ENCODE measurements at places on chromosomes 3 and 15.

DNA sequence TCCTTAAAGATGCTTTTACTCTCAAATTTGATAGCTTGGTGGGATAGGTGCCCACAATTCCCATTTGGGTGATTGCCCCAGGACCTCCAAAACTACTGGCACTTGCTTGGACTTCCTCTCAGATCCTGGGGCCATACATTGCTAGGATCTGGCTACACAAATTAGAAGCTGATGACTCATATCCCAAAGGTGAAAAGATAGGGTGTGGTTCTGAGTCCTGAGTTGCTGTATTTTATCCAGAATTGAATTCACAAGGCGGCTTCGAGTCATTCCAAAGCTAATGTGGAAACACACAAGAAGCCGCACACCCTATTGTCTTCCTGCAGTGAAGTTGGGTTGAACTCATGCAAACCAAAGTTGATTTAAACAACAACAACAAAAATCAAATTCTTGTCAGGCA lies 53.4 kb downstream of the DUT start:
- DNase-seq = no peak

DNA sequence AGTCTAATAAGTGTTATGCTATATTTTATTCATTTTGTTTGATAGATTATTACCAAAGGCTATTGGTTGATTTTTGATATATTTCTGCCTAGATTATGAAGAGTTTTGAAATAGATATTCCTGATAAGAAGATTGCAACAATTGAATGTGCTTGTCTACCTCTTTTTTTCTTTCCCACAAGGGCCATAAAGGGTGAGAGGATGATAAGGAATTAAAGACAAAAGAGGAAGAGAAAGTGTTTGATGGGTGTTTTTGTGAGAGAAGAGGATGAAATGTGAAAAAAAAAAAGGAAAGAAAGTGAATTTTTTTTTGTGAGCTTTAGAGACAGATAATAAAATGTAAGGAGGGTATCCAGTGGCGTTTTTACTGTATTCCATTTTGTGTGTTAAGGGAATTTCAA lies 244.4 kb downstream of the CHST2 start:
- no peak for DNase-seq

DNA sequence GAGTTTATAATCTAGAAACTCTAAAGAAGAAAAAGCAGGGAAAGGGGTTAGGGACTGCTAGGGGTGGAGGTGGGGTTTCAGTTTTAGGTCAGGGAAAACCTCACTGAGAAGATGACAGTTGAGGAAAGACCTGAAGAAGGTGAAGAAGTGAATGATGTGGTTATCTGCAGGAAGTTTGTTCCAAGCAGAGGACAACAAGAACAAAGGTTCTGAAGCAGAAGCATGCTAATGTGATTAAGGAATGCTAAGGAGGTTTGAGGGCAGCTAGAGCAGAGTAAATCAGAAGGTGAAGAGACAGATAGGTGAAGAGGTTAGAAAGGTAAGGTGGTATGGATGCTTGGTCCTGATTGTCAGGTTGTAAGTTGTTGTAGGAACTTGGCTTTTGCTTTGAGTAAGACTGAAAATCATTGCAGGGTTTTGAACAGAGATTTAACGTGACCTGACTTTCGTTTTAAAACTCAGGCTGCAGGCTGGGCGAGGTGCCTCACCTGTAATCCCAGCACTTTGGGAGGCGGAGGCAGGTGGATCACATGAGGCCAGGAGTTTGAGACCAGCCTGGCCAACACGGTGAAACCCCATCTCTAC lies 8.6 kb downstream of the OXSR1 start:
- no peak for DNase-seq

- DNase-seq = no peak
Observed at GRCh38 chr3:66490214-66490613, 10.6 kb downstream of the LRIG1 start.

DNA sequence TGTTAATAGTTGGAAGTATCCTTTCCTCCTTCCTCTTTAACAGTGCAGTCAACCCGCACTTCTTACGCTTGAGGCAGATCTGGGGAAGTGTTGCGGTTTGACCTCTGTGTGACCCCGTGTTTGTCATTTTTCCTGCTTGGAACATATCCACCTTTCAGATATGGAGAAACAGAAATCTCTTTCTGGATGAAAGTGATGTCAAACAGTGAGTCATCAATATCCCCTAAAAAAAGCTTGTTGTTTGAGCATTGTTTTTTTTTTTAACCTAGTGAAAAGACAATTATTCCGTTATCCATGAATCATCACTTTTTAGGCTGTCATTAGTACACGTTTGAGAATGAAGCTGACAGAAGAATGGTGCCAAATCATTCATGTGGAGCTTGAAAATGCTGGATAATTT lies 293.7 kb downstream of the ARPP21 start:
- peak; percentile 78 for DNase-seq

DNA sequence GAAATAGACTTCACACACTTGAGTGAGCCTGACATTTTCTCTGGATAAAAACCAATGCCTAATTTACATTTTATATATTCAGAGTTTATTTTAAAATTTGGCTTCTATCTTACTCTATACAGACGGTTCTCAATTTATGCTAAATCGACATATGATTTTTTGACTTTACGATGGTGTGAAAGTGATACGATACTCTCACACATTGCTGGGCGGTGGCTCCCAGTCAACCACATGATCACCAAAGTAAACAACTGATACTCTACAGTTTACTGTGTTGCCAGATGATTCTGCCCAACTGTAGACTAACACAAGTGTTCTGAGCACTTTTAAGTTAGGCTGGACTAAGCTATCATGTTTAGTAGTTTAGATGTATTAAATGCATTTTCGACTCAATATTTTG lies 25.1 kb upstream of the GADL1 start:
- DNase-seq = no peak

GRCh38 chr15:45821390-45821789 lies 186.6 kb downstream of the SQOR start:
- no peak for DNase-seq

DNA sequence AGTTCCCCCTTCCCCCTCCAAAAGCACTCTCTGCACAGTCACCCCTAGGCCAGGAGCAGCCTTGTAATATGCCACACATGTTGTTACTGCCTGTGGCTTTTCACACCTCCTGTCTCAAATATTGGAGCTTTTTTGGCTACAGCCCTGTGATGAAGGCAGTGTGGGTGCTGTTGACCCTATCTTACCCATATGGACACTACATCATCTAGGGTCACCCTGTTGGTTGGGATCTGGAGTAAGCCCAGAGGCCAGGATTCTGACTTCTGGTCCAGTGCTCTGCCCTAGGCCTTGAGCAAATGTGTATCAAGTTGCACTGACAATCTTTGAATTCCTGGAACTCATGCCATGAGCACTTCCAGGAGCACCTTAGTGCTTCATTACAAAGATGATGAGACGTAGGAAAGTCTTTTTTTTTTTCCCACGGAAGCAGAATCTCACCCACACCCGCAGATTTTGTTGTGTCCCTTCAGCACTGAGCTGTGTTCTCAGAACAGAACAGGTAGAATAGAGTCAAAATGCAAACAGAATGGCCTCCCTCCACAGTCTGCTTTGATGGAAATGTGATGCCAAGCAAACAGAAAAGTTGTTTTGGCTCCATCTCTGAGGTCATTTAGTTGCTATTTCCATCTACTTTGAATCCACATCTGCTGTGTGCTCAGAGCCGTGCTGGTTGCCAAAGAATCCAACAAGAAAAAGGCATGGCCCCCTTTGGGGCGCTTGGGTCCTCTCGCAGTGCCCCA lies 49.6 kb downstream of the SMAD3 start:
- no peak for DNase-seq

- no peak for DNase-seq
Observed at GRCh38 chr15:26615188-26615926, 157.5 kb downstream of the GABRB3 start.

DNA sequence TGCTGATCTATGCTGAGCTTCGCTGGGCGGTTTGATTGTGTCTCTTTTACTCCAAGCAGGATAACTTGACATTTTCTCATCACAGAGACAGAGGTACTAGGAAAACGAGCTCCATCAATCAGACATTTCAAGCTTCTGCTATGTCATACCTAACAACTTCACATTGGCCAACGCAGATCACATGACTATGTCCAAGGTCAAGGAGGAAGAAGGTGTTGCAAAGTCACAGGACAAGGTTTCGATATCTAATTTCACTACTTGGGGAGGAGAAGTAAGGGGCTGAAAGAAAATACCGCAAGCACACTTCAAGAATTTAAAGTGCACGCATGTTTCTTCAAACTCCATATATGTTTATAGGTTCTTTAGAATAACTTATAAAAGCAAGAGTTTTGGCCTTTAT lies 425.8 kb downstream of the CHL1 start:
- no peak for DNase-seq

GRCh38 chr3:177602601-177603147 lies 405.4 kb upstream of the TBL1XR1 start:
- DNase-seq = no peak

DNA sequence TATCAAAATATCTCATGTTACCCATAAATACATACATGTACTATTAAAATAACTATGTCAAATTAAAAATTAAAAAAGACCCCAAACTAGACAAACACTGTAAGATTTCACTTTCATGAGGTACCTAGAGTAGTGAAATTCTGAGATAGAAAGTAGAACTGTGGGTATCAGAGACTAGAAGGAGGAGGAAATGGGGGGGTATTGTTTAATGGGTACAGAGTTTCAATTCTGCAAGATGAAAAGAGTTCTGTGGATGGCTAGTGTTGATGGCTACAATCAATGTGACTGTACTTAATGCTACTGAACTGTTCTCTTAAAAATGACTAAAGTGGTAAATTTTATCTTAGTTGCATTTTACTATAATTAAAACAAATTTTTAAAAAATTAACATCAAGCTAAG lies 36.6 kb downstream of the RFX7 start:
- DNase-seq = no peak

DNA sequence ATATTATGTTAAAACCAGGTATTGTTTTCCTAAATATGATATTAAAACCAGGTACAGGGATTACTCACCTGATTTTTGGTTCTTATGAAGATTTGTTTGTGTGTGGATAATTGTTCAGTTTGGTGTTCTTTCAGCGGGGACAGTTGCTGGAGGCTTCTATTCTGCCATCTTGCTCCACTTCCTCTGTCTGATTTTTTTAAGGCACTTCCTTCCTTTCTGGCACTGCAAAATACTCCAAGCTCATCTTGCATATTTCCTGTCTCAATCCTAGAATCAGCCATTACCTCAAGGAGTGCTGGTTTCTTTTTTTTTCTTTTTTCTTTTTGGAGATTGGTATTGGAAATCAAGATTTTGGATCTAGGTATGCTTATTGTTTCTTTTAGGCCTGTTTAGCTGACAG lies 229.9 kb downstream of the SV2B start:
- no peak for DNase-seq

- DNase-seq = no peak
Observed at GRCh38 chr3:159252772-159253384, 451.0 kb downstream of the MFSD1 start.

DNA sequence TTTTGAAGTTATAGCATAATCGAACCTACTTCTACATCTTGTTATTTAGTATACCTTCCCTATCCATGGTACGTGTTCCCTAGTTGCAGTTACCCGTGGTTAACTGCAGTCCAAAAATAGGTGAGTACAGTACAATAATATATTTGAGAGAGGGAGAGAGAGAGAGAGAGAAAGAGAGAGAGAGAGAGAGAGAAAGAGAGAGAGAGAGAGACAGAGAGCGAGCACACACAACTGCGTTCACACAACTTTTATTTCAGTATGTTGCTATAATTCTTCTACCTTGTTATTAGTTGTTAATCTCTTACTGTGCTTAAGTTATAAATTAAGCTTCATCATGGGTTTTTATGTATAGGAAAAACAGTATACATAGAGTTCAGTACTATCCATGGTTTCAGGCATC lies 928.1 kb downstream of the TUSC7 start:
- DNase-seq = no peak

- DNase-seq = no peak
Observed at GRCh38 chr15:85752124-85752475, 42.6 kb downstream of the KLHL25 start.

DNA sequence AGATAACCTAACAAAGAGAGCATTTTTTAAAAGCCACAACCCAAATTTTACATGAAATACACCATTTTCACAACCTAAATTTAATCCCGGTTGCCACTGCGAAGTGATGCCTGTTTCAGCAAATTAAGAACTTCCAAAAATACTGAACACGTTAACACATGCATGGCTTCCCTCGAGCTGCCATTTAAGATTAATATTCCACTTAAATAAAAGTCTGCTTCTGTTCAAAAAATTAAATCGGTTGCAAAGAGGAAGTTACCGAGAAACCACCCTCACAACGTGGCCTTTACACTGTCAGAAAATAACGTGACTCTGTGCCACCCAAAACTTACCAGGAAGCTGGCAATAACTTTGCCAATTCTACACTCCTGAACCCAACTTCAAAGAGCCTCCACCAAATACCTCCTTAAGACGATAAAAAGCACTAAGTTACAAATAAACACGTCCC lies 1.2 kb downstream of the TBL1XR1 start:
- no peak for DNase-seq

DNA sequence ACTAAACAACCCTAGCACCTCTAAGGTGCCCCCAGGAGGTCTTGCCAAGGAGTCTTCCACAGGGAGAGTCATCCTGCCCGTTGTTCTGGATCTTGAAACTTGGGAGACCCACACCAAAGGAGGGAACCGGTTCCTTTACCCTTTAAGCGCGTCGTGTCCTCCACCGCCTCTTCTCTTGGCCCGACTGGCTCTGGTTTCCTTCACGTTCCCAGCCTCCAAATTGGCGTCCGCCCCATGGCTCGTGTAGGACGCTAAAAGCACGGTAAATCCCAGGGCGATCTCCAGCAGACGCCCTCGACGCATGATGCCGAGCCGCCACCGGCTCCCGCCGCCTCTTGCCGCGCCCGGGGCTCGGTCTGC lies 1.1 kb downstream of the FBN1 start:
- DNase-seq = peak; percentile 53

- no peak for DNase-seq
Observed at GRCh38 chr3:16406166-16406565, 107.3 kb downstream of the RFTN1 start.

GRCh38 chr3:6249679-6250078 lies 611.2 kb upstream of the GRM7 start:
- no peak for DNase-seq

DNA sequence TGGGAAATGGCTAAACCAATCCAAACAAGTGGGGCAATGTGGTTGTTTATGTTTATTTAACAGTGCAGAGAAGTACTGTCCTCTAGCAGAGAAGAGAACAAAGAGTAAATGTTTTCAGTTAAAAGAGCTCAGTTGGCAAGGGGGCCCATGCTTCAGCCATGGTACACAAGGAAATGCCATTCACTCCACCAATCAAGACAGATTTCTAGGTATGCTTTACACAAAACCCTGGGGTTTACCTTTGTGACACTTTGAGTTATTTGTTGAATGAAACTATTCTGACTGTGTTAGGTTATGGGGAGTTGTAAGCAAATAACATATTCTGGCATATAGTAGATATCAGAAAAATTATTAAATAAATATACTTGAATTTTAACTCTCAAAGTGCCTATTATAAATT lies 228.5 kb upstream of the MME start:
- no peak for DNase-seq

All from hippocampal formation (tissue), 2 donors.